Activated CD4-positive, alpha-beta T cell treated with anti-CD3 and anti-CD28 coated beads, Interleukin-2, Interleukin-4, amounts not matched to agents 100 ng/mL and 50 ng/mL, durations not matched to agents 16 hours and 8 hours (primary cell): ENCODE measurements at places on chromosomes 5 and 9.

- DNase-seq, result peak; percentile 71
Observed at GRCh38 chr9:6054280-6055099, 39.1 kb upstream of the RANBP6 start.

DNA sequence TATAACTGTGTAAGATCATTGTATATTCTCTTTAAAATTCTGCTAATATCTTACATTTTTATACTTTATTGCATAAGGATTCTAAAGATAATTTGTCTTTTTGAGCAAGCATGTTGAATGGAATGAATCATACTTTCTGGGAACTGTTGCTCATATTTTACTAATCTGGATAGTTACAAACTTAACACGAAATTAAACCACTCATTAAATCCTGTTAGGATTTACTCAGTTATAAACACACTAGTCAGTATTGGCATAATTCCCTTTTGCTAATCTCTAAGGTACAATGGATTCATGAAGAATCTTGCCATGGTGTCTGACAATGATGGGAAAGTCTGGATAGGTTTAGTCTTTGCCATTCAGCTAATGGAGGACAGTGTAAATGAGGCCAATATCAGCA, 338.1 kb upstream of the SMC2 start:
- no peak for DNase-seq

DNA sequence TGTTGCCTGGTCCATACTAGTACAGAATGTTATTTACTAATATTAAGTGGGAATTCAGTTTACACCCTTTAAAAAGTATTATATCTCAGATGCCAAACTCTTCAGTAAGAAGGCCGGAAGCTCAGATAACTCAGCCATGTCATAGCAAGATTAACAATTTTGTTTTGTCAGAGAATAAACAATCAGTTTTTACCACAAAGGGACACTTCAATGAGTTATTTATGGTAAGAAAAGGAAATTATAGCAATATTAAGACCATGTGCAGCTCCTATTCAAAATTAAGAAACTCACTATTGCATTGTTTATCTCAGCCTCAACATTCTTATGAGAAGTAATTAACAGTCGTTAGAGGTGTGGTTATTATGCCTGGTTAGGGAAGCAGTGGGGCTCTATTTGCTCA, 13.1 kb upstream of the ARL15 start:
- no peak for DNase-seq

DNA sequence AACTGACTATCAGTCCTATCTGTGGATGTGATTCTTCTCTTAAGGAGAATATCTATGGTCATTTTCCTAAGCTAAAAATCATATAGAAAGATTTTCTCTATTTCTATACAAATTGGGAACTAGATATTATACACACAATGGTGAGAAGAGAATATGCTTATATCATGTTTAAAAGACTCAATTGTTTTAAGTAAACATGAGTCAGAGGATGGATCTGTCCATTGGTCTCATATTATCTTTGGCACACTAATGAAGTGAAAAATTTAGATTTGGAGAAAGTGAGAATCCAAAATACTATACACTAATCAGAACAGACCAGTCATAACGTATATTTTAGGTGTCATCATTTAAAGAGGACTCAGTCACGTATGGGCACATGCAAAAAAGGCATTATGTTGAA, 16.5 kb upstream of the SPINK14 start:
- no peak for DNase-seq

GRCh38 chr5:4370218-4370617, 769.9 kb upstream of the ADAMTS16 start:
- no peak for DNase-seq

DNA sequence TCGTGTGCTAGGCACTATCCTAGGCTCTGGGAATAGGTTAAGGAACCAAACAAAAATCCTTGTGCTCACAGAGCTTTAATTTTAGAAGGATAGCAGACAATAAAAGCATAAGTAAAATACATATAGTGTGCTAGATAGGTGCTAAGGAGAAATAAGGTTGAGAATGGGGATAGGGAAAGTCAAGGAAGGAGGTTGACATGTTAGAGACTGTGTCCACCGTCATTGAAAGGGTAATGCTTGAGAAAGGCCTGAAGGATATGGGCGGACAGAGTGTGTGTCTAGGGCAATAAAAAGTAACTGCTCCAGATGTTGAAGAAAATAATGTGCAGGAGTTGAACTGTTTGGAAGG, 482 bp upstream of the TDRD7 start:
- DNase-seq, result no peak

GRCh38 chr9:36597412-36598178, 24.9 kb downstream of the MELK start:
- no peak for DNase-seq

GRCh38 chr9:137206602-137207001, 1.1 kb downstream of the NDOR1 start:
- DNase-seq, result no peak

GRCh38 chr9:127761491-127761956, 16.9 kb downstream of the SH2D3C start:
- DNase-seq, result no peak

DNA sequence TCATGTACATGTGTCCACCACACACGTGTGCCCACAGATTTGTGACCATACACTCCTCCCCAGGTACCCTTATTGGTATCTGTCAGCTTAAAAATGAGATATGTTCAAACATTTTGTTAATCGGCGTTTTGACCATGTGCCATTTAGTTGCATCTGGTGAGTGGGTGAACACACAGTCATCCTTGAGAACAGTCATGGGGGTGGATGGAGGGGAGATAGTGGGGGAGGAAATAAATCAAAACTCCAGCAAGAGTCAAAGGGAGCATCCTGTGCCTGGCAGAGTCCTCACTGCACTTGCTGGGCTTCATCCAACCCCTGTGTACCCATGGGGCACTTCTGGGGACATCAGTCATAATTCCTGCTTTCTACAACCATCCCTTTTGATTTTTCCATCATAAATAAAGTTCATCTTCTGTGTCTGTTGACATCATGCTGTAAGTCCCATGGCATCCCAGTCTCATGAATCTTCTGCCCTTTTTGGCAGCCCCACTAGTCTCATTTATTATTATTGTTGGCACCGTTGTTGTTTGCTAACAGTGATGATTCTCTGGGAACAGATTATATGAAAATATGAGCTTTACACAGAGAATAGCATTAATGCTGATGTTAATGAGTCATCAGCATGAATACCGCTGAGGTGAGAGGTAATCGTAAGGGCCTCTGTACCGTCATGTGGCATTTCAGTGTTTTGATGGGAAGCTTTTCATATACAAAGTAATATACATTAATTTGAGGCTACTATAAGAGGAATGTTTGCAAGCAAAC, 24.4 kb upstream of the CLK4 start:
- DNase-seq, result no peak

DNA sequence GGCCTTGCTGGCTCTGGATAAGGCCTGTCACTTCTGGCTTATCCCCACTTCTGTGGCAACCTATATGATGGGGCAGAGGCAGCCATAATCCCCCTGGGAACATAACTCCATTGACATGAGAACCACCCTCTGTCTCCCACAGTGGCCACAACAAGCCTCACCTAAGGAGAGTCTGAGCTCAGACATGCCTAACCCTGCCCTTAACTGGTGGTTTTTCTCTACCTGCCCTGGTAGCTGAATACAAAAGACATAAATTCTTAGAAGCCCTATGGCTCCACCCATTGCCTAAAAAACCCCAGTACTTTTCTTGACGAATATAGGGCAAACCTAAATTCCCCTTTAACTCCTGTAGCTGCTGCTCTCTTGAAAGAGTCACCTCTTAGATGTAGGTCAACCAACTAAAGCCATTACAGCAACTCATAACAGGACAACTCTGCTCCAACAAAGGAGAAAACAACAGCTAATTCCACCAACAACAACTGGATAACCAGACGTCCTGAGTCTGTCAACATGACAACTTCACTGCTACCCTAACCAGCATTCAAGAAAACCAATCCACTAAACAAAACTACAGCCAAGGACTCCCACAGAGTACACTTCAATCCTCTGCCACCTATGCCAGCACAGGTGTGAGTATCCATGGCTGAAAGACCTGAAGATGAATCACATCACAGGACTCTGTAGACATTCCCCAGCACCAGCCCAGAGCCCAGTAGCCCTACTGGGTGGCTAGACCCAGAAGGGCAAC, 427.7 kb downstream of the PRELID2 start:
- DNase-seq, result no peak

DNA sequence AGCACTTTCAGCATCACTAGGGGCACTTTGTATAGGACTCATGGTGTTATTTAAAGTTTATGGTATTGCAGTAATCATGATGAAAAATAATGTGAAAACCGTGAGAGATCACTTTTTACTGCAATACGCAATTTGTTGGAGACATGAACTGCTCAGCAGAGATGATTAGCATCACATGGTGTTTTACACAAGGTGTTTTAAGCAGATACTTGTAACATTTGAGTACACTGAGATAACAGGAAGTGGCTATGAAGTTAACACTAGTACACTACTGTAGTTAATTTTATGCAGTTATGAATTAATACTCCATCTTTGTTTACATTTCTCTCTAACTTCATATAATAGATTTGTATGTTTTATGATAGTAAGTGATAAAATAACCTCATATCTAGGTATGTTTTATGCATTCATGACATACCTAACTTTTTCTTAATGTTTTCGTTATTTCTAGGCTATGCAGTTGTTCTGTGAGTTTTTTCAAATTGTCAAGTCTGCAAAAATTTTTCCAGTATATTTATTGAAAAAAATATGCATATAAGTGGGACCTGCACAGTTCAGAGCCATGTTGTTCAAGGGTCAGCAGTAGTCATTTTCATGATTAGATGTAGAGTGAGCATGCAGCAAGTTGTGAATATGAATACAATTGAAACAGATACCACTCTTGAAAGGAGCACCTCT, 13.0 kb downstream of the SUB1 start:
- no peak for DNase-seq

DNA sequence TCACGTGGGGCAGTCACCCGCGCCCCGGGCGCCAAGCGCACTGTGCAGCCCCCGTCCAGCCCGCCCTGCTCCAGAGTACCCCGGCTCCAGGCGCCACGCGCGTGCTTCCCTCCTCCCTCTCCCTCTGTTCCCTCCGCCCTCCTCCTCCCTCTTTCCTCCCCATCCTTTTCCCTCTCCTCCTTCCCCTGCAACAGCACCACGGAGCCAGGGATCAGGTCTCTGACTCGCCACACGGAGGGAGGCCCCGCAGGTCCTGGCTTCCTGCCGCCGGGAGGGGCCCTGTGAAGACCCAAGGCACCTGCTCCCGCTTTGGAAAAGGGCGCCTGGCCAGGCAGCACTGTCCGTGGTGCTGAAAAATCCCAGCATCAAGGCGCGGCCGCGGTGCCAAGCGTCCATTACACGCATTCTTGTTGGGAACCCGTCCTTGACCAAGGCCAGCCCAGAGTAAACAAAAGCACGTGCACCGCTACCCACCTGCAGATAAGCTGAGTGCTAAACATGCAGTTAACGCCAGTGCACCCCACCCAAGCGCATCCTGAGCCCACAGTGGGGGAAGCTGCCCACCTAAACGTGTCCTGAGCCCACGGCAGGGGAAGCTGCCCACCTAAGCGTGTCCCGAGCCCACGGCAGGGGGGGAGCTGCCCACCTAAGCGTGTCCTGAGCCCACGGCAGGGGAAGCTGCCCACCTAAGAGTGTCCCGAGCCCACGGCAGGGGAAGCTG, 21.7 kb downstream of the SLC6A18 start:
- DNase-seq, result peak; percentile 12

GRCh38 chr5:57174128-57174889, 450 bp downstream of the GPBP1 start:
- DNase-seq, result peak; percentile 33

DNA sequence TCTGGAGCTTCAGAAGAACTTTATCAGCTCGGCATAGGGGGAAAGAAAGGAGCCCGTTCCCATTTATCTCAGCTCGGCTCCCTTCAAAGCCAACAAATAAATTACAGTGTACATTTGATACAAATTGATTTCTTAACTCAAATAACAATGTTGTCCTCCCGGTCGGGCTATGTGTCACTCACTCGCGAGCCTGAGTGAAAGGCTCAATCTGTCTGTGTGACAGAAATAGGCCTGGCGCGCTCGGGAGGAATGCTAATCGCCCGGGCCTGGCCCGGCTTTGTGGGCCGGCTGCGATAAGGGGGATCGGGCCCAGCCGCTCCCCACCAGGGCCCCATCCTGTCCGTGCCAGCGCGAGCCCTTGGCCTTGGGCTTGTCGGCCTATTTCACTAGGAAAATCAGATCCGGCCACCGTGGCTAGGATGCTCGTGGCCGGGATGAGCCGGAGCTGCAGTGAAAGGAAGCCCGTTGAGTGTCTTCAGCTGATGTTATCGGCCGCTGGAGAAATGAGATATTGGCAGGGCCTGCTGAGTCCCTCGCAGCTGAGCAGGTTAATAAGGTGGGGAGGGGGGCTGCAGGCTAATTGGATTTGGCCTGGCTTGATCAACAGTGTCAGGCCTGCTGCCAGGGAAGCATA, 258.7 kb downstream of the IRX1 start:
- DNase-seq, result no peak
